CD14-positive monocyte (primary cell): ENCODE measurements at places on chromosomes 16 and 17.

- DNase-seq: no peak
Observed at GRCh38 chr16:79508294-79508693, 92.2 kb downstream of the MAF start.

- DNase-seq: no peak
Observed at GRCh38 chr16:1929105-1929504, 10.9 kb upstream of the HS3ST6 start.

- no peak for DNase-seq
Observed at GRCh38 chr17:27456681-27457359, 572 bp downstream of the KSR1 start.

DNA sequence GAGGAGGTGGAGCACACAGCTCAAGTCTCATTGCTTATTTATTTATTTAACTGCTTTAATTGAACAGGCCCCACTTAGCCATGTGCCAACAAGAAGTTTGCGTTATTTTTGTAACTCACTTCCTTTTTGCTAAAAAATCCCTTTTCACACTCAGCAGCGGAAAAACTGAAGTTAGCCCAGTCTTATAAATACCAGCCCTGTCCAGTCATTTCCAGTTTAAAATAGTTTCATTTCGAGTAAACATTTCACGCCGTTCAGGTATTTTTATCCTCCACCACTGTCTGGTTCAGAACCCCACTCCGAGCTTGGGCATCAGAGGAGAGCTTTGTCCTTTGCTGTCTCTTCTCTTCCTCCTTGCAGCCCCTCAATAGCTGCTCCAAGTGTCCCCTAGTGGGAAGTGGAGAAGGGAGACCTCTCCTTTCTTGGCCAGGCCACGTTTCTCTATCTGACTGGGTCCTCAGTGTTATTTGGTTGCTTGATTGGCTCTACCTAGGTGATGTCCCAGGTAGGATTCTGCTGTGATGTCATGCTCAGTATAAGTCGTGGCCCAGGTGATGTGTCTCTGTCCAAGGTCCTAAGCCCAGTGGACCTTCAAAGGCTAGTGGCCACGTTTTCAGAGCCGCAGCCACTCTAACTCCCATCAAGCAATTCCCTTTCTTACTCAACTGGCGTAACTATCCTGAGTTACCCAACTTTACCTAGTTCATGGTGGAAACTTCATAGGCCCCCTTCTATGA, 53.0 kb upstream of the GAS7 start:
- DNase-seq: peak; percentile 30

GRCh38 chr16:26673011-26673410, 393.7 kb upstream of the C16orf82 start:
- no peak for DNase-seq

DNA sequence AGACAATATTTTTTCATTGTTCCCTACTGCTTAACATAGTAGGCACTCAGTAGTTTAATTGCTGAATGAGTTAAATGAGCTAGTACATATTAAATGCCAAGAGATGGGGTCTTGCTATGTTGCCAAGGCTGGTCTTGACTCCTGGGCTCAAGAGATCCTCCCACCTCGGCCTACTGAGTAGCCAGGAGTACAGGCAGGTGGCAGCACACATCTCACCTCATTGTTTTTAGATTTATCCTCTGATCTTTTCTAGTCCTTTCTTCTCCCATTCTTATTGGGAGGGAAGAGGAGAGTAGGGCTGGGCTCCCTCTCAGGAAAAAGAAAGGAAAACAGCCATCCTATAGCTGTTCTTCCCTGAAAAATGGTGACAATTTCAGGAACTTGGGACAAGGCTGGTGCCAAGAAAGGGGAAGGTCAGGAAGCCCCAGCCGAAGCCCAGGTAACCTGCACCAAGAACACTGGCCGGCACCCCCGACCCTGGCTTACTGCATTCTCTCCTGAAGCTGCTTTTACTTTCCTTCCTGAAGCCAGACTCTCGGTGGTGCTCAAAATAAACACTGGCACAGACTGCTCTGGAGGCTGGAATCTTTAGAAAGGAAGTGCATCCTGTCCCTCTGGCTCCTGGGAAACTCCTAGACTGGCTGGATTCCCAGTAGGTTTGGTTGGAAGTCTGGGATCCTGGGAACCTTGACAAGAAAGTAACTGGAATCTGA, 2.7 kb downstream of the TNFAIP1 start:
- DNase-seq: no peak

GRCh38 chr16:70402916-70403659, 35.8 kb downstream of the ST3GAL2 start:
- DNase-seq: no peak

- no peak for DNase-seq
Observed at GRCh38 chr16:49580751-49581303, 207.2 kb downstream of the C16orf78 start.

GRCh38 chr17:60926466-60927183, 249.0 kb downstream of the BCAS3 start:
- DNase-seq: no peak

DNA sequence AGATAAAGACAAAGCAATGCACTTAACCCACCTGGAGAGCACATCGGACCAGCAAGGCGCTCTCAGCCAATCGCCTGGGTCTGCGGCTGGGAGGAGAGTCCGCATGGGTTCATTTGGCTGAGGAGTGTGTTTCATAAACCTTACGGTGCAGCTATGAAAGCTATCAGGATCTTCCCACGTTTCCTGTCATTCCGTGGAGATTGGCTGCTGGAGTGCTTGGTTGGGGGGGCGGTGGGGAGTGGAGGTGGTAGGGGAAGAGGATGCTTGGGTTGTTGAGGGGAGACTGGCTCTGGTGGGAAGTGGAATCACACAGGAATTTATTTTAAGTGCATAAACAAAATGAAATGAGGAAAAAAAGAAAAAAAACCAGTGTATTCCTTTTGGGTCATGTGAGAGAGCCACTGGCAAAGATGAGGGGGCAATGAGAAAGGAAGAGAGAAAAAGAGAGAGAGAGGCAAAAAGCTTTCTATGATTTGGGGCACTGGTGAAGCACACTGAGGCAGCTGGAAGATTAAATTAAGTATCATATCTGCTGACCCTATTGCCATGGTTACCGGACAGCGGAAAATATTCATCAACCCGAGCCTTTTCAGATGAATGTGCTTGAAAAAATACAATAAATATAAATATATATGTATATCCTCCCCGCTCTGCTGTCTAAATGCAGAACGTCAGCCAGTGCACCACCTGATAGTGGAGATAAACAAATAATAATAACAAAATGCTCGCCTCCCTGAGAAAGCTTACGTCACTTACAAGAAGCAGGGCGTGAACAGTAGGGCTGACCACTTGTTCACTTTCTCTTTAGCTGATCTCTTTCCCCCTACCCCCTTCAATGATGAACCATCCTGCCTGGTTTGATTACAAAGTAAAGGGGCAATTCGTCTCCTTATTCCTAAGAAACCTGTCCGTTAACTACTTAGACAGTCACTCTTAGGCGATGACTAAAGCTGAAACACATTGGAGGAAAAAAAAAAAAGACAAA, 457.0 kb upstream of the ZFHX3 start:
- DNase-seq: no peak

- DNase-seq: no peak
Observed at GRCh38 chr17:32819035-32819434, 57.9 kb downstream of the MYO1D start.

- no peak for DNase-seq
Observed at GRCh38 chr16:64749346-64749745, 372.5 kb downstream of the CDH11 start.

DNA sequence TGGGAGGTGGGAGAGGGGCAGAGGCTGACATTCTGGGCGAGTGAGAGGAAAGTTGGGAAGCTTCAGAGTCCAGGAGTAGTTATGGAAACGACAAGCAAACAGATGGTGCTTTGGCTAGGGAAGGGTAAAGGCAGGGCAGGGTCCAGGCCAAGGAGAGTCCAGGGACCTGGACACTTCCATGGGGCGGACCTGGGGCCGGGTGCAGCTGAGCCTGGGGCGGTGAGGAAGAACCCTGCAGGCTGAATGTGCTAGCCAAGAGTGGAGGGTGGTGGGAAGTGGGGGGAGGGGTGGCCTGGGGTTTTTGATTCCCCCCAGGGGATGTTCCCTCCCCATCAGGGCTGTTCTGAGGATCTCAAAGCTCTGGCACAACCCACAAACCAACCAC, 2.6 kb downstream of the PPP1R9B start:
- DNase-seq: no peak

- DNase-seq: no peak
Observed at GRCh38 chr17:38357486-38358123, 6.0 kb downstream of the SOCS7 start.

GRCh38 chr17:46043606-46044005, 44.6 kb downstream of the STH start:
- DNase-seq: no peak

DNA sequence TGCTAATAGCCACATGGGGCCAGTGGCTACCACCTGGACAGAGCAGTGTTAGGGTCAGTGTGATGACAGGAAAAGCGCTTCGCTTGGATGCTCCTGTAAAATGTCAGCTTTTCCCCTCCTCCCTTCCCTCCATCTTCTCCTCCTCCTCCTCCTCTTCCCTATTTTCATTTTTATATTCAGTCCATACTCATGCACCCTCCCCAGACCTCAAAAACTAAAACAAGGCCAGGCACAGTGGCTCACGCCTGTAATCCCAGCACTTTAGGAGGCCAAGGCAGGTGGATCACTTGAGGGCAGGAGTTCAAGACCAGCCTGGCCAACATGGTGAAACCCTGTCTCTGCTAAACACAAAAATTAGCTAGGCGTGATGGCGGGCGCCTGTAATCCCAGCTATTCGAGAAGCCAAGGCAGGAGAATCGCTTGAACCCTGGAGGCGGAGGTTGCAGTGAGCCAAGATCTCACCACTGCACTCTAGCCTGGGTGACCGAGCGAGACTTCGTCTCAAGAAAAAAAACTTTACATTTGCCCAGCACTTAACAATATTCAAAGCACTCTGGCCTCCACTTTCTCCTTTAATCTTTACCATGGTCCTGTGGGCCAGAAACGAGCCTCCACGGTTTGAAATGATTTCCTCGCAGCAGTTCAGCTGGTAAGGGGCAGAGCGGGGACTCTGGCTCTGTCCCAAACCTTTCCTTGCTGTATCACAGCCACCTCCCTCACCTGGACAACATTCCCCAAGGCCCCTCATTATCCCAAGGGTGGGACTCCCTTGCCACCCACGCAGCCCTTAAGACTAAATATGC, 21.8 kb downstream of the ANKRD40 start:
- no peak for DNase-seq

DNA sequence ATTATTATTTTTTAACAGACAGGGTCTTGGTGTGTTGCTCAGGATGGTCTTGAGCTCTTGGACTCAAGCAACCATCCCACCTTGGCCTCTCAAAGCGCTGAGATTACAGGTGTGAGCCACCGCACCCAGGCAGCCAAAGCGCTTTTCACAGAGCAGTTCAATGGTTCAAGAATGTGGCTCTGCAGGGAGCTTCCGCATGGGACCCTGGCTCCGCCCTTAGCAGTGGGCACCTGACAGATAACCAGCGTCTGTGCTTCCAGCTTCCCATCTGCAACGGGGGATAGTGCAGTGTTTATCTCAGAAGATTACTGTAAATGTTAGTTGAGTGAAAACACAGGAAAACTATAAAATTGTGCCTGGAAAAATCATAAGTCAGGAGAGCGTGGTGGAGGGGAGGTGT, 99.4 kb downstream of the KCNJ12 start:
- no peak for DNase-seq

DNA sequence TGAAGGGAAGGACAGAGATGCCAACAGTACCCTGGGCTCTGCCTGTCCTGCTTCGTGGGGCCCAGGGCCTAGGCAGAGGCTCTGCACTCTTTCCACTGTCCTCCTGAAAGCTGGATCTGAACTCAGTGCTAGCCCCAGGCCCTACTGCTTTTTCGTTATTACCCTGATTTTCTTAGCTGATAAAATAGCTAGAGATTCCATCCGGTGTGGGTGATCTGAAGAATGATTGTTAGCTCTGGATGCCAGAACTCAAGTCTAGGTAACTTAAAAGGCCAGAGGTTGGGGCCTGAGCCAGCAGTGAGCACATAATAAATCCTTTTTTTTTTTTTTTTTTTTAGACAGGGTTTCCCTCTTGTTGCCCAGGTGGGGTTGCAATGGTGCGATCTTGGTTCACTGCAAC, 1.8 kb upstream of the MYBBP1A start:
- DNase-seq: no peak
